ENCODE measurements at places on chromosomes 3 and 15.

GRCh38 chr3:165406425-165406824 lies 210.2 kb upstream of the SLITRK3 start:
- DNase-seq: no peak

- DNase-seq: no peak
Observed at GRCh38 chr15:35481064-35481463, 64.9 kb downstream of the DPH6 start.

- DNase-seq: no peak
Observed at GRCh38 chr3:100978011-100978659, 15.1 kb downstream of the ABI3BP start.

- DNase-seq: no peak
Observed at GRCh38 chr3:5035113-5035512, 55.9 kb downstream of the BHLHE40 start.

DNA sequence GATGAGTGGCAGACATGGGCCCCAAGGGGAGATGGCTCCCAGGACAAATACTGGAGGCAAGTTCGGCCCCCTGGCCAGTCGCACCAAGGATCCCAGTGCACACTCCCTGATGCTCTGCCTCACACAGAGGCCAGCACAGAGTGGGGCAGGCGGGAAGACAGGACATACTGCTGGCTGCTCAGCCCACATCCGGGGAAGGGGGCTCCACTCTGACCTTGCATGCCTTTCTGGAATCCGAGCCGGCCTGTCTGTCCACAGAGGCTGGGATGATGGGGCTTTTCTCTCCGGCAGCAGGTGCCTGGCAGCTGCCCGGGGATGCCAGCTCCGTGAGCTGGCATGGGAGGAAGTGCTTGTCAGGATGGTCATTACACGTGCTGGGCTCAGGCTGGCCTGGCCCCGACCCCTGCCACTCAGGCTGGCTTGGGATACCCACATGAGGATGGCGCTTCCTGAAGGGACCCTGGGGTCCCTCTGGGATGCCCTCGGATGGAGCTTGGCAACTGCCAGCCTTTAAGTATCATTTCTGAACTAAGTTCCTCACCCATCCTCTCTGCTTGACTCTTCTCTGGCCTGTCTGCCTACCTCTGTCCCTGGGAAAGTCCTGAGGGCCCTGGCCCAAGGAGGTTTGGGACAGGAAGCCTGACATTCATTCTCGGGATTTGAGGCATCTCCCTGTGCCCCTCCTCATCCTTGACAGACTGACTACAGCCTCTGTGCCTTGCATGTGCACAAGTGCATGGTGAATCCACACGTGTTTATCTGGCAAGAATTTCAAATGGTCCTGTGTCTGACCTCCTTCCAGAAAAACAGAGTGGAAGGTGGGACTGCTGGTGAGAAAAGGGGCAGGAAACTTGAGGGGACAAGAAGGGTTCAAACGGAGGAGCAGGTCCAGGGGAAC lies 46.5 kb downstream of the EXOG start:
- DNase-seq: no peak

GRCh38 chr3:143832433-143832832 lies 15.8 kb downstream of the SLC9A9 start:
- no peak for DNase-seq

- DNase-seq: no peak
Observed at GRCh38 chr15:85482894-85483293, 102.5 kb downstream of the AKAP13 start.

- DNase-seq: no peak
Observed at GRCh38 chr15:65690778-65691177, 69.0 kb downstream of the SLC24A1 start.

DNA sequence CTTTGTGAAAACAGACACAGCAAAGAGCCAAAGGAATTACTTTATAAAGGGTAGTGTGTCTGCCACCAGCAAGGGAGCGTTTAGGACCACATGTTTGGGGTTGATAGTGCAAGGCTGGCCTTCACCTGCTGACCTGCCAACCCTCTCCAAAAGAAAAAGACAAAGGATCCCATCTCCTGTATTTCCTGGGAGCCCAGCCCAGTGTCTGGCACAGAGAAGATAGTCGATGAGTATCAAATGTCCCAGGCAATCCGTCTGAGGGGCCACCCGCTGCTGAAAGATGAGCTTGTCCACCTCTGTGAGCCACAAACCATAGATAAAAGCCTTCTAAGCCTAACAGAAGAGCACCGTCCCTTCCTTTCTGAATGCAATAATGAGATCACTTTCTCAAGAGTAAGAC lies 154.8 kb upstream of the CTNNB1 start:
- no peak for DNase-seq

GRCh38 chr15:48336940-48337339 lies 5.7 kb downstream of the DUT start:
- DNase-seq: no peak

DNA sequence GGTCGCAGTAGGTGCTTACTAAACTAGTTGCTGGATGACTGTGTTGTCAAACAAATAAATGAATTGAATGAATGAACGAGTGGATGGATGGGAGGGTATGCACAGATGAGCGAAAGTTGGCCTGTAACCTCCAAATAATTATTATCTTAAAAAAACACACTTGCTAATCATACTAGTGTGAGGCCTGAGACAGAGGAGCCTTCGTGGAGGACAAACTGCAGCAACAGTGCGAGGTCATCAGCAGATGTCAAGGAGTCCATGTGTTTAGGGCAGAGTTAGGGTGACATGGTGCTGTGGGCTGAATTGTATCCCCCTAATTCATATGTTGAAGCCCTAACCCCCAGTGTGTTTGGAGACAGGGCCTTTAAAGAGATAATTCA lies 24.4 kb downstream of the CORO2B start:
- DNase-seq: no peak

GRCh38 chr3:81734742-81735141 lies 26.7 kb downstream of the GBE1 start:
- no peak for DNase-seq

DNA sequence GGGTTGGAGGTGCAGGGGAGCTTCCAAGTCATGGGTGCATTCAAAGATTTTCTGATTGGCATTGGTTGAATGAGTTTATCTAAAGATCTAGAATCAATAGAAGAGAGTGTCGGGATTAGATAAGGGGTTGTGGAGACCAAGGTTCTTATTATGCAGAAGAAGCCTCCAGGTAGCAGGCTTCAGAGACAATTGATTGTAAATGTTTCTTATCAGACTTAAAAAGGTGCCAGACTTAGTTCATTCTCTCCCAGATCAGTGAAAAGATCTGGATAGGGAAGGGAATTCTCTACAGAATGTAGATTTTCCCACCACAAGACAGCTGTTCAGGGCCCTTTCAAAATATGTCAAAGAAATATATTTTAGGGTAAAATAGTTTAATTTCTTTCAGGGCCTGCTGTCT lies 129.5 kb downstream of the LIPC start:
- DNase-seq: no peak

GRCh38 chr3:45527727-45528126 lies 66.8 kb upstream of the LIMD1 start:
- no peak for DNase-seq

GRCh38 chr15:87722941-87723691 lies 533.4 kb downstream of the NTRK3 start:
- DNase-seq: no peak

GRCh38 chr15:99279827-99280226 lies 28.5 kb downstream of the LRRC28 start:
- DNase-seq: no peak

- no peak for DNase-seq
Observed at GRCh38 chr3:111874177-111874820, 15.2 kb downstream of the PHLDB2 start.

- no peak for DNase-seq
Observed at GRCh38 chr3:16797831-16798230, 86.9 kb upstream of the PLCL2 start.

GRCh38 chr15:67186226-67186649 lies 68.2 kb downstream of the AAGAB start:
- DNase-seq: no peak

- DNase-seq: no peak
Observed at GRCh38 chr15:33490703-33491102, 179.9 kb downstream of the RYR3 start.

GRCh38 chr3:100041328-100041749 lies 73.0 kb downstream of the FILIP1L start:
- no peak for DNase-seq

DNA sequence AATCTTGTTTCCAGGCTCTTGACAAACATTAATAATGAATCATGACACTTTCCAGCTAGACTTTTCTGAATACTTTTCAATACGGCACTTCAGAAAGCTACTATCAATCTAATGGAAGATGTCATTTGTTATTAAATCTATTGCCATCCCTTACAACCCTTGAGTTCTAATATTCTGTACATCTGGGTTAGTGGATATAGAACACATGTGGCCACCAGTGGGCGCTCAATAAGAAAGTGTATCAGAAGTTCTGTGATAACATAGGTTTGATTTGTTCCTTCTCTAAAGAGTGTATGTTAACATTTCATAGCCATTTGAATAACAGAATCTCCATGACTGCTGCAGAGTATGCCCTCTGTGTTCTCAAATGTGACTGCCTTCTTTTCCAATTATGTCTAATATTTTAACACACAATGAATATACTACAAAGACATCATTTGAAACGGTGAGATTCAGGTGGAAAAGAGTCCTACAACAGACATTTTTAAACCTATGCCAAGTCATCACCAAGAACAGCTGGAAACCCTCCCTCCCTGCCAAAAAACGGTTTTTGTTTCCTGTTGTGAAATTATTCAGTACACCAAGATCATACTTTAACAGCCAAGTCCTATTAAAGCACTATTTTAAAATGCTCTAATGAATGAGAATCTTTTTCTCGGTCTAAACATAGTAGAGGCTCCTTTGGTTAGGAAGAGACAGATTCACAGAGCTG lies 22.2 kb downstream of the ALDH1A2 start:
- no peak for DNase-seq

GRCh38 chr3:89179355-89180001 lies 72.1 kb downstream of the EPHA3 start:
- no peak for DNase-seq

- DNase-seq: no peak
Observed at GRCh38 chr3:69085168-69085832, 563 bp downstream of the ARL6IP5 start.

GRCh38 chr3:128369121-128369703 lies 97.5 kb downstream of the DNAJB8 start:
- DNase-seq: no peak

- no peak for DNase-seq
Observed at GRCh38 chr3:170962411-170962810, 54.0 kb upstream of the EIF5A2 start.

- DNase-seq: no peak
Observed at GRCh38 chr15:81407718-81408117, 33.7 kb upstream of the TMC3 start.

GRCh38 chr3:106182950-106183511 lies 314.2 kb upstream of the CBLB start:
- no peak for DNase-seq

- DNase-seq: no peak
Observed at GRCh38 chr15:73777741-73778140, 24.6 kb upstream of the INSYN1 start.

DNA sequence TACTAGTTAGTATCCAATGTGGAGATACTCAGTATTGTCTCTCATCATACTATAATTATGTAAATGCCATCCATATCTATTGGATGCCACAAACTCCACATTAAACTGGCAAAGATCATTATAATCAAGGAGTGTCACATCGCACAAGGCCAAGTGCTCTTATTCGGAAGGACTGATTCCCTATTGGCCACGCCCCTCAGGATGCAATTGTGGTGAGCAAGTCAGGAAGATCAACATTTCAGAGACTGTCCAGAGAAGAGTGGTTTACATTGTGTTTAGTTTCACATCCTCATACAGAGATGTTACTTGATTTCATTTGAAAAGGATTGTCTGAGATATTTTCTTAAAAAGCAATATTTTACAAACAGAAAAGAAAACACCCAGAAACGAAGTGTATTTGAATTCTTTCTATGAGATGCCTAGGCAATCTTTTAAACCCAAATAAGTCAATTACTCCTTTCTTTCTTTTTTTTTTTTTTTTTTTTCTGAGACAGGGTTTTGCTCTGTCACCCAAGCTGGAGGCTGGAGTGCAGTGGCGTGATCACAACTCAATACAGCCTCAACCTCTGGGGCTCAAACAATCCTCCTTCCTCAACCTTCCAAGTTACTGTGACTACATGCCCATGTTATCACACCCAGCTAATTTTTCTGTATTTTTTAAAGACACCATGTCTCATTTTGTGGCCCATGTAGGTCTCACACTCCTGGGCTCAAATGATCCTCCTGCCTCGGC lies 369.1 kb downstream of the RBMS3 start:
- no peak for DNase-seq

GRCh38 chr3:136042608-136043221 lies 77.2 kb downstream of the PPP2R3A start:
- no peak for DNase-seq

- no peak for DNase-seq
Observed at GRCh38 chr3:19342389-19342788, 194.1 kb downstream of the KCNH8 start.

- DNase-seq: no peak
Observed at GRCh38 chr3:120682095-120682681, at the start of gene HGD. TSS of gene HGD (minus strand) at chr3:120682239. CDS start at chr3:120682111, 128 bp downstream.

DNA sequence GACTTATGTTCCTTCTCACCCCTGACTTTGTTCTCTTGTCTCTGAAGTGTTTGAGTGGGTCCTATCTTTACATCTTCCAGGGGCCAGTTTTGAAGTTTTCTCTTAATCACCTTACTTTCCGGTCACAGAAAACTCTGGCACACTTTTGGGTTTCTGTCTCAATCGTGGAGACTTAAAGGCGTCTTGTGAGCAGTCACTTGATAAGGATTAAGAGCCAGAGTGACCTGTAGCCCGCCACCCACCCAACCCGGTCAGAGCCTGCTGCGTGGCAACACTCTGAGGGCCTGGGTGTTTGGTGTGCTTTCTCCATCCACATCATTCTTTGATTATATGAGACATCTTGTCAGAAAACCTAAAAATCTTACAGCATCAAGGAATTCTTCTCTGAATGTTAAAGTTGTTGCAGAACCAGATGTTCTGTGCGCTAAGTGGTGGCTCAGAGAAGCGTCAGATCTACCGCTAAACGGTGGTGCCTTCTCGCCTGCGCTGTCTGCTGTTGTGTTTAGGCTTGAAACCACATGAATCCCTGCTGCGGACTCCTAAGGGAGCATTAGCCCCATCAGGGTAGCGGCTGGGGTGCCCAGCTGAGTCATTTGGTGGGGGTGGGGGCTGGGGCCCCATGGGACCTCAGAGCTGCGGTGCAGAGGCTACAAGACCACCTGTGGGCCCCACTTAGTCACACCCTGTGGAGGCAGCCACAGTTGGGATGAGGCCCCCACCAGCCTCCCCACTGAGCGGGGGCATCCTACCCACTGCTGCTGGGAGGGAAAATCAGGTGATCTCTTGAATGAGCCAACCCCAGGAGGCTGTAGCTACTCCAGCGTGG lies 158.7 kb upstream of the BHLHE40 start:
- no peak for DNase-seq

Data from stimulated activated CD4-positive, alpha-beta T cell treated with anti-CD3 and anti-CD28 coated beads, Interleukin-1b, Interleukin-23, amount 100 ng/mL, for 24 hours (primary cell).